ENCODE measurements at places on chromosomes 3 and 15. TPM values are rescaled to one million over a fixed set of nuclear protein-coding genes. Genes with fewer than 3 reads are reported as not detected.

Gene FRG2C
- not detected for total RNA-seq

Gene STRA6
- not detected for total RNA-seq

Gene LRRC15
- not detected for total RNA-seq

Gene SPSB4
- under 0.01 TPM for total RNA-seq

Gene RYR3
- total RNA-seq = under 0.01 TPM

Gene VGLL3
- total RNA-seq = 0.69 TPM

Gene NTRK3
- not detected for total RNA-seq

Gene DNAH12
- 0.36 TPM for total RNA-seq

Gene SLC26A6
- 65.6 TPM for total RNA-seq

Gene CCR5
- total RNA-seq = not detected

Gene AADAC
- not detected for total RNA-seq

Gene SGO1
- total RNA-seq = 17.9 TPM

Gene KLF15
- 8.8 TPM for total RNA-seq

Gene LRRIQ4
- total RNA-seq = not detected

Gene TGM5
- total RNA-seq = not detected

Gene GABRB3
- total RNA-seq = 0.62 TPM

Gene ABHD17C
- total RNA-seq = 8.0 TPM

Gene ITPKA
- 0.15 TPM for total RNA-seq
